ENCODE measurements at places on chromosomes 2 and 18.

- DNase-seq: no peak
Observed at GRCh38 chr2:241733391-241734207, 831 bp upstream of the D2HGDH start.

- DNase-seq: no peak
Observed at GRCh38 chr2:181128199-181128598, 147.8 kb downstream of the UBE2E3 start.

DNA sequence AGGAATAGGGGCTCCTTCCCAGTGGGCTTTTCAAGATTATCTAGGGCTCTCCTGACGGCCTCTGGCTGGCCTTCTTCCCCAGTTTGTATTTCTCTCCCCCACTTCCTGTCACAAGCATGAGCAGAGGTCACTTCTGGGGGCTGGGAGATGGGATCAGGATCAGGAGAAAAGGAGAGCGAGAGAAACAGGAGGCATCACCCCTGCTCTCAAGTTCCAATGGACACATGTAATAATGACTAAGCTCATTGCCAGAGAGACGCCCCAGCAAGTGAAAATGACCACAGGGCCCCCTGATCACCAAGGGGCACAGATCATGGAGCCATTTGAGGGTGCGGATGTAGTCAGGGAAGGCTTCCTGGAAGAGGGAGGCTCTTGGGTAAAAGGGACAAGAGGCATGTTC, 92.1 kb downstream of the SMAD7 start:
- DNase-seq: no peak

DNA sequence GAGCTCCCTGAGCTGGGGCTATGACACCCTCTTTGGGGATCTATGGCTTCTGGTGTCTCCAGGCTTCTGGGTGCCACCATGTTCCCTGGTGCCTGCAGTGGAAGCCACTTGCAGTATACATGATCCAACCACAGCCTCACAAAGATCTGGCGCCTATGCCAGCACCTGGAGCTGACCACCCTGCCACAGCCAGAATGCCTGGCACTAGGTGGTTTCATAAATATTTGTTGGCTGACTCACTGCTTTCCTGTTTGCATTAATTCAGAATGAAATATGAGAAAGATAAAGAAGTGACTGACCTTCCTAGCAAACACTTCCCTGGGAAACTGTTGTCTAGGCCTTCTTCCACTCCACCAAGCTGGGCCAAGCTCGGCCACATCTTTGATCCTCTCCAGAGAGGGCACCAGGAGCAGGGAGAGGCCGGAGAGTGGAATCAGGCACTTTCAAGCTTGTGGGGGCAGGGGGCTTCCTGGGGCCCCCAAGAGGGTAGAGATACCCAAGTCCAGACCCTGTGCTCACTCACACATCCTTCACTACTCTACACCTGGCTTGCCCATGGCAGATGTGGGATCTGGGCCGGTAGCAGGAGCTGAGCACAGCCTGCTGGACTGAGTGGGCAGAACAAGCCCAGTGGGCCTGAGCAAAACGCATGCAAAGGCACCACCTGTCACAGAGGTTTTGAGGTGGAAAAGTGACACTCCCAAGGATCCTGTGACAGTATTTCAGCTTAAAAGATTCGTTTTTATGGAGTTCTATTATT, 565.7 kb downstream of the SLC4A3 start:
- DNase-seq: no peak

GRCh38 chr2:140797718-140798117, 1333.1 kb downstream of the LRP1B start:
- no peak for DNase-seq

- no peak for DNase-seq
Observed at GRCh38 chr2:164719996-164720941, 99.0 kb upstream of the GRB14 start.

Measured in sigmoid colon (tissue), 7 donors.